ENCODE measurements at places on chromosomes 7 and 10.

GRCh38 chr7:3274131-3274530 is 26.9 kb upstream of the SDK1 start:
- peak; percentile 51 for DNase-seq

GRCh38 chr7:66696774-66697191 is 43.8 kb upstream of the RABGEF1 start:
- DNase-seq: peak; percentile 10

- no peak for DNase-seq
Observed at GRCh38 chr7:127361736-127362135, 30.8 kb downstream of the ZNF800 start.

DNA sequence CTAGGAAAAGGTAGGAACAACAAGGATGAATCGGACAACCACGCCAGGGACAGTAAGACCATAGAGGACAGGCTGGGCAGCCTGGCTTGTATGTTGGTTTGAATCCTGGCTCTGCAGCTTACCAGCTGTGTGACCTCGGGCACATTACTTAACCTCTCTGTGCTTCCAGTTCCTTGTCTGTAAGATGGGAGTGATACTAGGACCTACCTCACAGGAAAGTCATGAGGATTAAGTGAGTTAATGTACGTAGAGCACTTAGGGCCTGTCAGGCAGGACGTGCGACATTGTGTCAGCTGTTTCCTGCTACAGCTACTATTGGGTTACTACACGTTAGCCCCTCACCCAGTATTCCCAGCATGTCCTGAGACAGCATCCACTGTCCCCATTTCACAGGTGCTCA is 32.1 kb downstream of the PLAC9 start:
- no peak for DNase-seq

DNA sequence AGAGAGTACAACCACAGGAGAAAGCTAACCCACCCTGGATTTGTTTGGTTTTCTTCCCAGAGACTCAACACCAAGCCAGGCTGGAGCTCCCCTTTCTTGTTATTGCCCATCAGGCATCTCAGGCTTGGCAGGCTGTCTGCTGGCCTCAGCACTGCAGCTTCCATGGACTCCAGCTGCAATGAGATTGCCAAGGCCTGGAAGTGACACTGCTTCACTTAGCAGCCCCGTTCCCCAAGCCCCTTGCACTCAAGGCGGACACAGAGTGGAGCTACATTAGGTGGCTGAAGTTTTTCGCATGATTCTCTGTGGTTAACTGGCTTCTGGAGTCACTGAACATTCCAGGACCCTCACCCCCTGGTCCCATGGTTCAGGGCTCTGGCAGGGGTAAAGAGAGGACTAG is 163.1 kb upstream of the GDF10 start:
- no peak for DNase-seq

GRCh38 chr10:113385021-113385999 is 167.5 kb upstream of the HABP2 start:
- DNase-seq: peak; percentile 64

DNA sequence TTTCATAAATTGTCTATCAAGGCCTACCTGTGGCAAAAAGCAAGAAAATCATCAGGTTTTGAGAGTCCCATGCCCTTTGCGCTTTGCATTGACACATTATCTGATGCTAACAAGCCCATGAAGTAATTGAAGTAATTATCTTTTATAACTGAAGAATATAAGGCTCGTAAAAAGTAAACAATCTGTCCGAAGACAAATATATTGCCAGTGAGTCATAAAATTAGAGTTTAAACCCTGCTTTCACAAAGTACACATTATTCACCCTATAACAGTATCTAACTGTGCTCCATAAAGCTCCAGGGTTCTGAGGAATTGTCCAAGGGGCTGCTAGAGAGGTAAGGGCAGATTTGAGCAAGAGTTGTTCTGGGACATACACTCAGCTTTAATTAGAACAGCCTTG is 102.3 kb upstream of the PPP1R3A start:
- DNase-seq: peak; percentile 84

- DNase-seq: no peak
Observed at GRCh38 chr7:77222065-77222464, 22.4 kb upstream of the FGL2 start.

GRCh38 chr7:76054123-76055120 is 6.5 kb downstream of the MDH2 start:
- no peak for DNase-seq

- no peak for DNase-seq
Observed at GRCh38 chr7:20107582-20107981, 109.6 kb downstream of the MACC1 start.

GRCh38 chr7:16586081-16586874 is 59.3 kb downstream of the ANKMY2 start:
- no peak for DNase-seq

GRCh38 chr10:112299456-112299855 is 16.3 kb downstream of the TECTB start:
- no peak for DNase-seq

DNA sequence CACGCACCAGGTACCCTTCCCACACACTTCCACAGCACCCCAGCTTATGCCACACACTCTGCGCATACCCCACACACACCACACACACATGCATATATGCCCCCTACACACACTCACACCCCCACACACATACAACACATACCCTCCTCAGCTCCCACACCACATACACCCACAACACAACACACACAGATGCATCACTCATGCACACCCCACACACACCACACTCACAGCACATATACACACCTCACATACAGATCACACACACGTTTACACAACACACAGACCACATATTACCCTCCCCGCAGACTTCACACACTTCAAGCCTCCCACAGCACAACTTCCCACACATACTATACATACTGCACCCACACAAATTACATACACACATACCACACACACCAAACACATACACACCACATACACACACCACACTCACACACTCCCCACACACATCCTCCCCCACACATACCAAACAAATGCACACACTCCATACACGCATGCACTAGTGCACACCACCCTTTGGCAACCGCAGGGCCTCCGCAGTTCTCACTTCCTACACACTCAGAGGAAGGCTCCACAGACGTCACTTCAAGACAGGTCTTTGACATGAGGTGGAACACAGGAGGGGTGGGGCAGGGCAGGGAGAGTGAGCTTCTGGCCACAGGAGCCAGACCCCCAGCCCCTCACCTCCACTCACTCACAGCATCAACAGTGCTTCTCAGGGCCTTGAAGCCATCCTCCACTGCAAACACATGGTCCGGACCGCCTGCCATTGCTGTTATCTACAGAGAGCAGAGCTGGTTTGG is 18.5 kb upstream of the ANTXRL start:
- DNase-seq: no peak

GRCh38 chr10:36780158-36780557 is 345.2 kb upstream of the ANKRD30A start:
- no peak for DNase-seq

- DNase-seq: no peak
Observed at GRCh38 chr7:134813663-134814396, 34.4 kb downstream of the CALD1 start.

DNA sequence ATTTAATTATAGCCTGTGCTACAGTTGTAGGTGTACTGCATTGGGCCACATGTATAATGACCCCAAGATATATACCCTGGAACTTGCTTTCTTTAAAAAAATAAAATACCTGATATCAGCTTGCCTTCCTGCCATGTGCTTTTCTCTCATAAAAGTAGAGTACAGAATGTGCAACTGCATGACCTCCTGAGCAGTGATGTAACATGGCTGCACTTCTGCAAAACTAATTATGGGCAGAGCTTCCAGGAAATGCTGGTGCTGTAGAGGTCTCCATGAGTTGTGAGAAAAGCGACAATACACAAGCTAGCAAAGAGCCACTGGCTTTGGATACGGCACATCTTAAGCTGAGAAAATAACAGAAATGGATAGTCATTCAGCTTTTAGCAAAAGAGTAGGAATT is 6.5 kb upstream of the ERLIN1 start:
- no peak for DNase-seq

- no peak for DNase-seq
Observed at GRCh38 chr10:132099389-132100090, 33.8 kb downstream of the JAKMIP3 start.

DNA sequence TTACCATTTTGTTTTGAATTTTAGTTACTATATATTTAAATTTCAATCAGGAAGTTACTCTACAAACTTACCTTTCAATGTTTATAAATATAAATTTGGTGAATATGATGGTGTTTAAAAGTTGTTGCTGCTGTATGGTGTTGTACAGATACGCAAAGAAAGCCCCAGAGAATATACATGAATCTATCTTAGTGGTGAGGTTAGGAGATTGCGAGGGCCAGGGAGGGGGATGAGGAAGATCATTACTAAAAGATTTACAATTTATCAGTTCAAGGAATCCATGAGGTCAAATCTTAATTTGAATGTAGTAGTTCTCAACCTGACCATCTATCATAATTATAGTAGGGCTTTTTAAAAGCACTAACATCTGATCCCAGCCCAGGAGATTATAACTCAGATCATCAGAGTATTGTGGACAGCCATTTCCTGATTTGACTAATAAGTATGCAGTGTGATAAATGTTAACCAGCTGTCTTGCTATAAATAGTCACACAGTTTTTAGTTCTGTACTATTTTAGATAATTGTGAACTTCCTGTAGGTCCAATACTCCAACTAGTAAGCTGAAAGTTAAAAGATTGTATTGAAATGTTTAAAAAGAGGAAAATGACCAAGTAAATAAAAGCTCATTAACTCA is 23.6 kb downstream of the FAM3C start:
- no peak for DNase-seq

GRCh38 chr7:107480932-107481331 is 11.1 kb downstream of the GPR22 start:
- no peak for DNase-seq

GRCh38 chr7:98733036-98733435 is 116.0 kb downstream of the NPTX2 start:
- peak; percentile 10 for DNase-seq

Measured in NCI-H1417 (cell line).